Fibroblast of skin of left biceps (primary cell): ENCODE measurements at places on chromosomes 2 and 18.
A peak's percentile ranks its signal among the peaks of the same experiment; 100 is the strongest.

DNA sequence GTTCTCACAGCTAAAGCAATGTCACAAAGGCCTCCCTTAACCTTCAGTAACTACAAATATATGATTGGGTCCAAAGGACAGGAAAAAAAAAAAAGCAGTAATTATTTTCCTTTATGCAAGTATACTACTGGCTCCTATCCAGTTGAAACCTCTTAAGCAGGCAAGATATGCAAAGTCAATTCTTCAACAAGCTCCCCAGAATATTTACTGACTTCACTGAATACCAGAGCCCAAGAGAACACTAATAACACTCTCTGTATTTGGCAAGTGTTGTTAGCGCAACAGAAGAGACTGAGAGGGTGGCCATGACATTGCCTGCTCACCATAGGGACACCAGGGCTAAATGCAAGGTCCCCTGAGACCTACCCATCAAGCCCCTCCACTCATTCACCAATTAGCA is 74.5 kb downstream of the AP1S3 start:
- DNase-seq: no peak

DNA sequence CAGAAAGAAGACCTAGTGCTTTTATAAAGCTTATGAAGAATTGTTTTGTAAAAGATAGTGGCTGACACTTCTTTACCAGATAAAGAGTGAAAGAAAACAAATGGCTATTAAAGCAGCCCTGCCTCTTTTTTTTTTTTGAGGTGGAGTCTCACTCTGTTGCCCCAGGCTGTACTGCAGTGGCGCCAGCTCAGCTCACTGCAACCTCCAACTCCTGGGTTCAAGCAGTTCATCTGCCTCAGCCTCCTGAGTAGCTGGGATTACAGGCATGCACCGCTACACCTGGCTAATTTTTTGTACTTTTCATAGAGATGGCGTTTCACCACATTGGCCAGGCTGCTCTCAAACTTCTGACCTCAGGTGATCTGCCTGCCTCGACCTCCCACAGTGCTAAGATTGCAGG is 12.9 kb downstream of the ARPC2 start:
- no peak for DNase-seq

DNA sequence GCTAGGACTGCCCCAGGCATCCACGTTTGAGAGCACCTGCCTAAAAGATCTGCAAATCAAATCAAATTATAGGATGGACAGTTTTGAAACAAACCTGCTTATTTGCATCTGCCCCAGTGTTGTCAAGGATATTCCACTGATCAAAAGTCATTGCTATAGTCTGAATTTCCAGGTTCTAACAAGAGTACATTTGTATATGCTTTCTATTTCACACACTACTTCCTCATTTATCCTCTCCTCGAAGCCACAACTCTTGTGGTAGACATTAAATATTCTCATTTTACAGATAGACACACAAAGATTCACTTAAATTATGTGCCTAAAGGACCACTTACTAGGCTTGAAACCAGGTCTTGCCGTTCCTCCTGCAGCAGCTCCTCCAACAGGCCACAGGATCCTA is 11.9 kb upstream of the TET3 start:
- DNase-seq: no peak

DNA sequence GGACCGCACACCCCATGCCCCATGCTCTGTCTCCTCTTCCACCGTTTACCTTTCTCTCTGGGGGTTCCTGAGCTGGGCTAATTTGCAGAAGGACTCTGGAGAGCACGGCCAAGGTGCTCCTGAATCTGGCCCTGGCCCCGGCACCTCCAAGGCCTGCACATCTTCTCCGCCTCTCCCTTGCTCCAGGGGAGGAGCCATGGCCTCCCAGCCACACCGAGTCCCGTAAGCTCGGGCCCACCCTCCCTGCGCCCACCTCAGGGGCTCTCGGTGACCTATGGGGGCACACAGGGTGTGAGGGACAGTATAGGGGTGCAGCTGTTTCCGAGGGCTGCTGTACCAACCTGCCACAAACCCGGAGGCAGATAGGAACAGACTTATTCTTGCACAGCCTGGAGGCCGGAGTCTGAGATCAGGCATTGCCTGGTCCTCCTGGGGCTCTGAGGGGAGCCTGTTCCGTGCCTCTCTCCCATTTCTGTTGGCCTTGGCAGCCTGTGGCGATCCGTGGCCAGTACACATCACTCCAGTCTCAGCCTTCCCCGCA is 127.3 kb upstream of the GPC1 start:
- DNase-seq: no peak

DNA sequence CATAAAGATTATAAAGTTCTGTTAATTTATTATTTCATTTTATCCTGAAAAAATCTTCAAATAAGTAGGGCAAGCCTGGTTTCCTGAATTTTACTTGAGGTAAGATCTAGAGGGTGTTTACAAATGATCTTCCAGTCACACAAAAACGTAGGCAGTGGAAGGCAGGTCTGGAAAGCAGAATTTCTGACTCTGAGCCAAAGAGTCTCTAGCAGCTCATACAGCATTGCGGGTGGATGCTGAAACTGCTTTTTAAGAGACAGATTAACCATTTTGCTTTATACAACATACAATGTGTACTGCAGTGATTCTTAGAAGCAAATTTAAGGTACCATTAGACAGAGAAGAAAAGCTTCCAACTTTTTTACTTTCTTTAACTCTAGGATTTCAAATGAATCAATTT is 117.0 kb downstream of the FTCDNL1 start:
- no peak for DNase-seq

DNA sequence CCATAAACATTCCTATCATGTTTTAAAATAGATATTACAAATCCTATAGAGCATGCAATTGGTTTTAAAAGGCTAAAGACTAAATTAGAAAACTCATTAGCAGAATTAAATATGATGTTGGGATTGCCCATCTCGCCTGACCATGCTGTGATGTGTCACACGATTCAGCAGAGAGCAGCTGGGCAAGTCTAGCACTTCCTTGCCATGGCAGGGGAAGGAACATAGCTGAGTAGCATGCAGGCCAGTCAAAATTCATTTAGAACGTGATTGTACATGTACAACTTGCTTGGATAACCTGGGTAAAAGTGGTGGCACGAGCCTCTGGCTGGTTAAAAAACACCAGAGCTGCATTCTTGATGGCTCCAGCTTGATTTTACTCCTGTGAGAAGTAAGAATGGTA is 81.3 kb downstream of the SCN3A start:
- DNase-seq: no peak

DNA sequence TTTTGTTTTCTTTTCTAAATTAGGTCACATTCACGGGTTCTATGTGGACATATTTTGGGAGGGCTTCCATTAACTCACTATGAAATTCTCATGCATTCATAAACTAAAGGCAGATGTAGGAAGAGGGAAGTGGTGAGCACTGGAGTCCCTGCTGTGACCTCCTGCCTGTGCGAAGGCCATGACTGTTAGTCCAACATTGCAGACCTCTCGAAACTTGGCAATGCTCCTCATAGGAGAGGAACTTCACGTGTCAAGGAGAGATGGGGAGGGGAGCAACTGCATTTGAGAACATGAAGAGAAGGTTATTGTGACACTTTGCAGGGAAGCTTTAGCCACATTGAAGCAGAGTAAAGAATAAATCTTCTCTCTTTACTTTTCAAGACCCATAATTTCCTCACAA is 126.4 kb upstream of the HNMT start:
- DNase-seq: no peak

DNA sequence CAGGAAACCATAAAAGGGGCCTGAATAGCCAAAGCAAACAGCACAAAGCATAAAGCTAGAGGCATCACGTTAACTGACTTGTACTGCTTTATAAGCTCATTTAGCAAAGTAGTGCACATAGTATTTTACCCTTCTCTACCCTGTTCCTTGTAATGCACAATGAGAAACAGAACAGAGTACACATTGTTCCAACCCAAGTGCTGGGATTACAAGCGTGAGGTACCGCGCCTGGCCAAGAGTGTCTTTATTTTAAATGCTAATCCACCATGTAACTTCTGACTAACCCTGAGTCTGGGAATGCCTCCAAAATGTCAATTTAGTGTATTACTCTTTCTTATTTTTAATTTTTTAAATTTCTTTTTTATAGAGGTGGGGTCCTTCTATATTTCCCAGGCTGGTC is 46.4 kb upstream of the STON1 start:
- DNase-seq: no peak

GRCh38 chr2:225425284-225425683 is 25.8 kb downstream of the NYAP2 start:
- no peak for DNase-seq

DNA sequence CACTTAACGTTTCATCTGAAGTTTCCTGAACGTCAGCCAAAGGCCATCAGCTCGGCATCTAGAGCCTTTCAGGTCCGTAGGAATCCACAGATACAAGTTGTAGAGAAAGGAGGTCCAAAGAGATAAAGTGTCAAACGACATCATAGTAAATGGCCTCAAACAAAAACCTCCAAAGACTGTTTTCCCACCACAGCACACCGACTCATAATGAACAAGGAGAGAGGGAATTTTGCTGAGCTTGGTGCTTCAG is 150.3 kb downstream of the PXDN start:
- DNase-seq: peak; percentile 43

DNA sequence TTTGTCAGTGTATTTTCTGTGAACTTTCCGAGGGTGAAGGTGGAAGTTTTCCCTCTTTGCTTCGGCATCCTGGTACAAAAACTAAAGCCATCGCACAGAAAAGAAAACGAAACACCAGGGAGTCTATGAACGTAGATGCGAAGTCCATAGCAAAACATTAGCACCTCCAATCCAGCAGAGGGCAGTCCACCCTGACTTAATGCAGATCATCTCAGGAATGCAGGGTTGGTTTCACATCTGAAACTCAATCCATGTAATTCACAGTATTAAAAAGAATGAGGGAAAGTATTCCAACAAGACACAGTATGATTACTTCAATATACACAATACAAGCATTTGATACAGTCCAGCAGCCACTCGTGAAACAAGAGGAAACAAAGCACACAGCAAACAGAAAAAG is 70.8 kb downstream of the RTP5 start:
- no peak for DNase-seq

DNA sequence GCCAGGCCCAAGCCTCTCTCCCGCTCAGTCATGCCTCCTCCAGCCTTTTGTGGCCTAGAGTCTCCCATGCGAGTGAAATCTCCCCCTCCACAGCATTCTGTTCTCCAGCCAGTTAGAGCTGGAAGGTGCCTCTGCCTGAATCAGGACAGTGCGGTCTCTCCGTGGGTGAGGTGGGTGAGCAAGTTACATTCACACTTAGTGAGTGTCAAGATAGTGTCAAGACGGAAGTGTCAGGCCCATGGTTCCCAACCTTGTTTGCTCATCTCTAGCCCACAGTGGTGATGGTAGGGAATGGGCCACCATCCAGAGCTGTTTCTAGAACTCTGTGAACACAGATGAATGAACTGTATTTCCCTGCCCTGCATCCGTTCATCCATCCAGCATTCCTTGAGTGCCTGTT is 59.5 kb downstream of the LPIN1 start:
- DNase-seq: no peak

DNA sequence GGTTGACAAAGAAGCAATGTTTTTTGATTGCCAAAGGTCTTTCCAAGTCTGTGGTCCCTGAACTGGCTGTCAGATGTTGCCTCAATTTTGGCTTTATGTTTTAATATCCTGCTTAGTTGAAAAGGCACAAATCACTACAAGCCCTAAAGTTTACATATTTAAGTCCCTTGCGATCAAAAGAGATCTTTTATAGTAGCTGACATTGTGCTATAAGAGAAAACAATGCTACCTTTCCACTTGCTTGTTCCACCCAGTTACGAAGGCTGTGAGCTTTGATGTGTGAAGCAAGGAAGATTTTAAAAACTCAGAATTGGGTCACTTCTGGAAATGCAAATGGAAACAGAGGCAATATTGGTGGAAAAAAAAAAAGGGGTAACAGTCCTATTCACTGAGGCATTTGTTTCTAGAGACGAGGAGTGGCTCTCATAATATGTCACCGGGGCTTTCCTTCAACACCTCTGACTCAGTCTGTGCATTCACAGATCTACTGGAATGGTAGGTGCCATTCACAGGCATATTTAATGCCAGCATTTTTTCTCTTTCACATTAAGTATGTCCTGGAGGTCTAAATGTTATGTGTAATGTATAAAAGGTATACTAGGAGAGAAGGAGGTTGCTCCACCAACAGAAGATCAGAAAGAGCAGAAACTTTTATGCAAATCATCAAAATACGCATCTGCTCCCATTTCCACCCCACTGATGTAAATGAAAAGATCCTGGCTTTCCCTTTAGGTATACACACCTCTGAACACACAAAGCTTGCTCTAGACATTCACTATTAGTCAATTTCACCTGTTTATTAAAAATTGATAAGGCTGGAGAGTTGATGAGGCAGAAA is 91.8 kb downstream of the TGIF1 start:
- DNase-seq: no peak

- no peak for DNase-seq
Measured at GRCh38 chr2:132593171-132593570, 76.8 kb downstream of the LYPD1 start.

- no peak for DNase-seq
Measured at GRCh38 chr2:65061910-65062339, 5.7 kb downstream of the CEP68 start.

- DNase-seq: no peak
Measured at GRCh38 chr2:201929281-201930026, 104.2 kb upstream of the FZD7 start.

DNA sequence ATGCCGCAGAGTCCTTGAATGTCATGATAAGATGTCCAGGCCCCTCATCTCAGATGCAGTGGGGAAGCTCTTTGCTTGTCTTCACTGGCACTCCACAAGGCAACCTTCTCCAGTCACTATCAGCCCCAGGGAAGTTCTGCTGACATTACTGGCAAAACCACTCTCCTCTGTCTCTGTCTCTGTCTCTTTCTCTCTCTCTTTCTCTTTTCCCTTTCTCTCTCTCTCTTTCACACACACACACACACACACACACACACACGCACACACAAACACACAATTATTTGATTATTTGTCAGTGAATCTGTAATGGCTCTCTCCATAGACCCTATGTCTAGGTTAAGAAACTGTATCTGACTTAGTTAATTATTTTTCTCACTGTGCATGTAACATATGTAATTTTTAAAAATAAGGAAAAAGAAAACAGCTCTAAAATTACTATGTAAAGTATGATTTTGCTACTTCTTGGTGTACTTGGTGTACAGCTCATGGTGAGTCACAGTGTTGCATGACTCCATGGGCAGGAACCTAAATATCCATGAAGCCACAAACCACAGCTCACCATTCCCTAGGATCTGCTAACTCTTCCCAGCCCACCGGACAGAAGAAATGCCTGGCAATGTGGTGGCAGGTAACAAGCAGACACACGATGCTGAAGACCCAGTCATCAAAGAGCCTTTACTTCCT is 594.9 kb upstream of the ID2 start:
- peak; percentile 94 for DNase-seq

GRCh38 chr2:175034716-175035115 is 29.5 kb upstream of the CHN1 start:
- no peak for DNase-seq

GRCh38 chr2:9774266-9774665 is 69.0 kb upstream of the TAF1B start:
- DNase-seq: no peak

DNA sequence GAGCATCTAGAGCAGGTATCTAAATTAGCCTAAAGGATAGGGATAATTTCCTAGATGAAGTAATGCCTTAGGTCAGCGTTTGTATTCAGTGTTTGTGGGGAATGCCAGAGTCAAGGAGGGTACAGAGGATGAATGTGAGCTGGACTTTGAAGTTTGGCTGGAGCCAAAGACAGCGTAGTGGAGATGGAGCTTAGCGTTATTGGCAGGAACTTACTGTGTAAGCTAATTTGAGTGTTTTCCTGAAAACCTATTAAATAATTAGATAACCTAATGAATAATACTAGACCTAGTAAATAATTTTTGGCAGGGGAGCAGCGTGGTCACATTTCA is 4.2 kb downstream of the RNF138 start:
- no peak for DNase-seq
